ENCODE measurements at places on chromosomes 3 and 15.

GRCh38 chr3:106609666-106610301 lies 741.0 kb upstream of the CBLB start:
- DNase-seq, result peak; percentile 76

- no peak for DNase-seq
Observed at GRCh38 chr3:134367869-134368750, 6.1 kb downstream of the AMOTL2 start.

- peak; percentile 94 for DNase-seq
Observed at GRCh38 chr3:147418808-147419701, 9.9 kb downstream of the ZIC1 start.

DNA sequence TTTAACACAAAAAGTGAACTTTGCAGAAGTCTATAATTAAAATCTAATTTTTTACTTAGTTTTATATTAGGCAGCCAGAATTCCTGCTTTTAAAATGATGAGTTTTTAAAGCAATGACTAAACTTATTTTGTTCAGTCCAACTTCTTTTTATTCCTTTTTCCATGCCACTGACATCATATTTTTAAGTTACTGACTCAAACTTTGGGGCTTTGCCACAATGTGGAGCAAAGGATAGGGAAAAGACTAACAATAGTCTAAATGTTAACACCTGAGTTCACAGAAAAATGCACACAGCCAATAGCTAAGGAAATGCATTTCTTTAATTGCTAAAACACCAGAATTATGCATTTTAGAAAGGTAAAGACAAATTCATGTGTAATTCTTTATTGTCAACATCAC lies 647.6 kb upstream of the DPPA4 start:
- no peak for DNase-seq

DNA sequence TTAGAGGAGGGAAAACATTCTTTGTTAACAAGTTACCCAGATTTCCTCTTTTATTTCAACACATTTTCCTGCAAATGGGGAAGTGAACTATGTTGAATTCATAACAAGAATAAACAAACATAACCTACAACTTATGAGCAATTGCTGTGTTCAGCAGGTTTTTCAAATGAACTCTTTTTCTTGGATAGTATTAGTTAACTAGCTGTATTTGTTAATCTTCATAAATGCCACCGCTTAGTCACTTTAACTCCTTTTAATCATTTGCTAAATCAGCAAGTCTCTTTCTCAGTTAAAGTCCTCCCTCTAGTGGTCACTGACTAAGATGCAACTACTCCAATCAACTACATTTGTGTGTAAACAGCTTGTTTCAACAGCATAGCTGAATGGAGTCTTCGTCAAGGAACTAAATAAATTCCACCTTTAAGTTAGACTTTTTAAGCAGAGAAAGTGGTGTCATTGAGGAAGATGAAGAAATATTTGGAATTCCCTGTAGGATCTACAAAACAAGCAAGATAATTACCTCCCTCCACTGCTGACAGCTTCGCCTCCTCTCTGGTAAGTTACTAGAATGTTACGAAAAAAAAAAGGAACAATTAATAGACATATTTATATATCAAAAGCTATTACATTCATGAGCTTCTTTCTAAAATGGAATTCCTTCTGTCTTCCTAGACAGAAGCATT lies 1122.0 kb downstream of the ROBO1 start:
- no peak for DNase-seq

DNA sequence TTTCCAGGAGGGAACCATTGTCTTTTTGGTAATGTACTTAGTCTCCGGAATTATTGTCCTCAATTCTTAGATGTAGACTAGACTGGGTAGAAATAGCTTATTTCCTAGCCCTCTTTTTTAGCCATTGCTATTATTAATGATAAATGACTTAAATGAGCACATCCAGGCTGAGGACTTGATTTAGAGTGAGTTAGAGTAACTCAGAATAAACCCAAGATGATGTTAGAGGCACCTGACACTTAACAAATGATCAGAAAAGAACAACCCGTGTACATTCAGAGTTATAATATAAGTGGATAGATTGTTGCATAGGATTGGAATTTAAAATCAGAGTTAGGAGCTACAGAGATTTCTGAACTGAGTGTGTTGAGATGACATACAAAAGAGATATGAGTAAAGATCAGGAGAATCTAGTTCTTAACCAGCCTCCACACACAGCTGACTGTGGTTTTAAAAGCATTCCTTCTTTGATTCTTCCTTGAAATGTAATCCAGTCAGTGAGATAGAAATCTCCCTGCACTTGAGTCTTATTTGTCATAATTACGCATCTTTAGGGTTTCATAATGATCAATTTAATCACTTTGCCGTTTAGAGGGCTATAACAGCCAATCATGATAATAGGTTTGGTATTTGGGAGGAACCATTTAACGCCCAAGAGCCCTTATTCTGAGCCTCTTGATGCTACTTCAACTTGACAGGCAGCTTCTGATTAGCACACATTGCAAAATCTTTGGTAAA lies 366.5 kb downstream of the GAP43 start:
- no peak for DNase-seq

DNA sequence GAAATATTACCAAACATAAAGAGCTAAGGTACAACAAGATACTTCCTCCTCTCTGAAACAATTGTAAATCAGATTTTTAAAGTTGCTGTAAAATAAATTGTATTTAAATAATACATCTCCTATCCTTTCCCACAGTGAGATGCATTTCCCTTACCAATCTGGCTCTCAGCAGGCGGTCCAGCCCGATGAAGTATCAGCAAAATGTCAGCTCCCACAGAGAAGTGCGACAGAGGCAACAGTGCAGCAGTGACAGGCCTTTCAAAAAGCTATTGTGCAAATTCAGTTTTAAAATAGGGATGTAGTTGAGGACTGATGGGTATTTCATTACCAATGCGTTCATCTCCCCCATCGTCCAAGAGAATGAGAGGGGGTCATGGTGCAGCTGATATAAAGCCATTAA lies 733.2 kb upstream of the GOLIM4 start:
- DNase-seq, result no peak

DNA sequence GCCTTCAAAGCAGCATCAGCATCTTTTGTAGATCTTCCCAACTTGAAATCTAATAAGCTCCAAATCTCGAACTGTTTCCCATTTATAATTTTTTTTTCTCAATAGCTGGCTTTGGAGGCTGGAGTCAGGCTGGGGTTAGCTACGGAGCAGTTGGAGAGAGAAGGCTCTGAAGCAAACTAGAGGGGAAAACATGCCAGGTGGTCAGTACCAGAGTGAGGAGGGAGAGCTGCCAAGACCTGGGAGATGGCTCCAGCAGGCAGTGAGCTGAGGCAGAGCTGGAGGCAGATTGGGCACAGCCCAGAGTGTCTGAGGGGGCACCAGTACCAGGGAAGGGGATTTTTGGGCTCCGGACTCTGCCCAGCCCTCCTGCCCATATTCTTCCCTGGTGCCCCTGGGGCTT lies 311.2 kb downstream of the RPLP1 start:
- no peak for DNase-seq

DNA sequence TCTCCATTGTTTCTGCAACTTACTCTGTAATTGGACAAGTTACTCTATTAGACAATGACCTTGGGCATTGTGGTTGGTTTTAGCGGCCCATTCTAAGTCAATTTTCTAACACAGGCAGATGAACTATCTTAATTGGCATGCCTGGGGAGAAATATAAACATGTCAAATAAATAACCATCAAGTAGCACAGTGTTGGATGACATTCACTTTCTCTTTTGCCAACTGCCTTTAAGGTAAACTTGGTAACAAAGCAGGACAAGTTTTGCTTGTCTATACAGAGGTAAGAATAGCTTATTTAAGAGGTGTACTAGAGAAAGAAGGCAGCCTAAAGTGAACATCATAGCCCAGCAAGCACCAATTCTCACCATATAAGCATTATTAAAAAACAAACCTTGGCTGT lies 599.6 kb downstream of the GBE1 start:
- no peak for DNase-seq

DNA sequence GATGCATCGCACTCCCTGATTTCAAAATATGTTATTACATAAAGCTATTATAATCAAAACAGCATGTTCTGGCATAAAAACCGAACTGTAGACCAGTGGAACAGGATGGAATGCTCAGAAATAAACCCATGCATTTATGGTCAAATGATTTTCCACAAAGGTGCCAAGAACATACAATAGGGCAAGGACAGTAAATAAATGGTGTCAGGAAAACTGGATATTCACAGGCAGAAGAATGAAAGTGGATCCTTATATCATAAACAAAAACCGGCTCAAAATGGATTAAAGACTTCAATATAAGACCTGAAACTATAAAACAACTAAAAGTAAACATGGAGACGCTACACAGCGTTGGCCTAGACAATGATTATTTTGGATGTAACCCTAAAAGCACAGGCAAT lies 22.6 kb downstream of the USP50 start:
- no peak for DNase-seq

- no peak for DNase-seq
Observed at GRCh38 chr15:90660195-90660998, 56.7 kb upstream of the BLM start.

- peak; percentile 41 for DNase-seq
Observed at GRCh38 chr15:78761891-78762385, 49.3 kb downstream of the ADAMTS7 start.

GRCh38 chr3:130795396-130795795 lies 48.8 kb upstream of the PIK3R4 start:
- no peak for DNase-seq

GRCh38 chr3:69385723-69386555 lies at the start of gene FRMD4B:
Gene FRMD4B, minus strand, starts transcription at chr3:69386088. Its CDS starts 99 bp downstream, at chr3:69385989.
- DNase-seq, result no peak

- DNase-seq, result peak; percentile 70
Observed at GRCh38 chr3:72336821-72337479, 511.3 kb downstream of the SHQ1 start.

GRCh38 chr3:126083511-126083912 lies 412 bp downstream of the SLC41A3 start:
- DNase-seq, result no peak

DNA sequence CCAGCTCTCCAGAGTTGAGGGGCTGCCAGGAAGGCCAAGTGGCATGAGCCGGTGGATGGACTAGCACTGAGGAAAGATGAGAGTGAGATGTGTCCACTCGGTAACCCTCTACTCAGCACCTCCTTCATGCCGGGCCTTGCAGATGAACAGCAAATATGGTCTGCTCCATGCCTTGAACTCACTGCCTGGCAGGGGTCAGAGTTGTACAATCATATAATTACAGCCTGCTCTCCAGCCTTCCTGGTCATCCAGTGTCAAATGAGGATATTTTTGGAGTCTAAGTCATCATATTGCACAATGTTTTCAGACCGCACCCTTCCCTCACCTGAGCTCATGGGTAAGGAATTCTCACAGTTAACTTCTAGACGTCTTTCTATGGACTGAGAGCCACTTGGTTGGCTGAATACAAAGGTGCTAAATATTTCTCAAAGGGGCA lies 4.9 kb downstream of the MGLL start:
- no peak for DNase-seq

GRCh38 chr3:3178498-3179328 lies 778 bp downstream of the CRBN start:
- DNase-seq, result no peak

- DNase-seq, result no peak
Observed at GRCh38 chr15:77538027-77538451, 94.7 kb downstream of the LINGO1 start.

DNA sequence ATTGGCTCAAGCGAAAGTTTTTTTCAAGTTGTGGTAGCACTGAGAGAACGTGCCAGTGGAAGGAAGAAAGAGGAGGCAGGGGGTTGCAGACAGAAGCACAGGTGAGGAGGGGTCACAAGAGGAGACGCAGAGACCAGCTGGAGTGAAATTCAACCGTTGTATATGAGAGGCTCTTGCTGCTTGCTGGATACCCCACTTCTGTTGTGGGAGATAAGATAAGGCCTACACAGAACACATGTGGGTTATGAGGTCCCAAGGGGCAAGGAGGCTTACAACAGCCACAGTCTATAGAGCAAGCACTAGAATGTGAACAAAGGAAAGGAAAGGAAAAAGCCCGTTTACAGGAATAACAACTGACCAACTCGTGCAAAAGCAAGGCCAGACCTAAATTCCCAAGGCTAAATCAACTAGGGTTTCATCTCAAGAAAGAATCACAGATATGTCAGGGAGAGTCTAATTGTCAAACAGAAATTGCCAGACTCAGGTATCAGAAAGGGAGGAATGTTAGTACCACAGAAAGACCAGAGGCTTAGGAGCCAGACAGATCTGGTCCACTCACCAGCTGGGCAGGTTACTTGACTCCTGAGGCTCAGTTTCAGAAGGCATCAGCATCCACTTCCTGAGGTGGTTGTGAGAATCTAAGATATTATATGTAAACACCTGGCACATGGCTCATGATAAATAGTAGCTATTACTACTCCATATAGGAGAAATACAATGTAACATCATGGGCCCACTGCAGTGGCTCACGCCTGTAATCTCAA lies 60.9 kb downstream of the MSL2 start:
- no peak for DNase-seq

DNA sequence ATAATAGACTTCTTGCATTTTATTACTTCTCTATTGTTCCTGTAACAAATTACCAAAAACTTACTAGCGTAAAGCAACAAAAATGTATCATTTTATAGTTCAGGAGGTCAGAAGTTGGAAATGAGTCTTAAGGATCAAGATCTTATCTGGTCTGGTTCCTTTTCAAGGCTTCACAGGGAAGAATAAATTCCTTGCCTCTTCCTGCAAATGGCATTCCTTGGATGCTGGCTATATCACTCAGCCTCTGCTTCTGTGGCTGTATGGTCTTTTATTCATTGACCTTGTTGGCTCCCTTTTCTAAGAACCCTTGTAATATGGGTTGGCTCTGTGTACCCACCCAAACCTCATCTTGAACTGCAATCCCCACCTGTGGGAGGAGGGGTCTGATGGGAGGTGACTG lies 478.4 kb upstream of the THBS1 start:
- DNase-seq, result no peak

GRCh38 chr3:41092844-41093243 lies 106.5 kb upstream of the CTNNB1 start:
- no peak for DNase-seq

DNA sequence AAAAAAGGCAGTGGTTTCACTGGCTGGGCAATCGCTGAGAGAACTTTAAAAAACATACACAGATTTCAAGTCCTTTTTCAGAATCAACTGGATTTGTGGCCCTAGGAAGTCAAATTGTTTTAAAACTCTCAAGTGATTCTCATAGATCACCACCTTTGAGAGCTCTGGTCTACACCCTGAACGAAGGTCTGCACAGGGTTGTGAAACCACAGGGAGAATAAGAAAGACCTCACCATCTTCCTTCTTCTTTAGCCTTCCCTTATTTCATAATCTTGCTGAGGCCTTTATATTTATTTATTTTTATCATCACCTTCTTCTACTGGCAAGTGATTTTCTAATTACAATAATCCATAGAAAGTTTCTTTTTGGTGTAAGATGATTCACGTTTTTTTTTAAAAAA lies 58.1 kb downstream of the FOXP1 start:
- no peak for DNase-seq
